Upper lobe of right lung (tissue), 1 donor: ENCODE measurements at places on chromosomes 2 and 18. TPM values are rescaled to one million over a fixed set of nuclear protein-coding genes. Genes with fewer than 3 reads are reported as not detected.

Gene LDAH
- total RNA-seq, result 17.9 TPM

DNA sequence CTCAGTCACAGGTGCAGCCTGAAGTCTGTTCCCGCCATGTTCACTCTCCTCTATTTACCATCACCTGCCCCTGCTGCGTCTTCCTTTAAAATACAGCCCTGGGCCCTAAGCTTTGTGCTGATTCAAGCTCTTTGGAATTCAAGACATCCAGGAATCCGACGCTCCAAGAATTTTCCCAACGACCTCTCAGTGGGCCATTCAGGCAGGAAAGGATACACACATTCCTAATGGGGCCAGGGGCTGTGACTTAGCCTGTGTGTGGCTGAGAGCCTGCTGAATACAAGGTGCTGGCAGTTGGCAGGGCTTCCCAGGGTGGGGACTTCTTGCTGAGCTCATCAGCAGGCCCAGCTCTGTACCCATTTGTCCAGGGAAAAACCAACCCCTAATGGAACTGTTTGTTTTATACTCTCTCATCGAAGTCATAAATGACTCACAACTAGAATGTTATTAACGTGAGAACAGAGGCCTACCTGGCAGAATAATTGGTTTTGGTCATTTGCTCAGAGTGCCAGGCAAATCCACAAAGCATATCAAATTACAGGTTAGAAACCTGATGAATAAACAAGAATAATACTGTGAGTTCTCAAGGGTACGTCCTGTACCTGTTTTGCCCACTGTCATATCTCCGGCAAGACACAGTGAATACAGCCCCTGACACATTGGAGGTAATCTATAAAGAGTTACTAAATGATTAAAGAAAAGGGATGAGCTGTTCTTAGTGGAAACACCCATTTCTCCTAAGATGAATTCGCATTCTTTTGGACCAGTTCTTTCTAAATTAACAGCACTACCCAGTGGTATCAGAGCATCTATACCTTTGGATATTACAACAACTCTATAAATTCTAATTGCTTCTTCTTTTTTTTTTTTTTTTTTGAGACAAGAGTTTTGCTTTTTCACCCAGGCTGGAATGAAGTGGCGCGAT lies 12.6 kb upstream of the KCMF1 start:
- peak; percentile 67 for DNase-seq

Gene DAPL1
- not detected for total RNA-seq

DNA sequence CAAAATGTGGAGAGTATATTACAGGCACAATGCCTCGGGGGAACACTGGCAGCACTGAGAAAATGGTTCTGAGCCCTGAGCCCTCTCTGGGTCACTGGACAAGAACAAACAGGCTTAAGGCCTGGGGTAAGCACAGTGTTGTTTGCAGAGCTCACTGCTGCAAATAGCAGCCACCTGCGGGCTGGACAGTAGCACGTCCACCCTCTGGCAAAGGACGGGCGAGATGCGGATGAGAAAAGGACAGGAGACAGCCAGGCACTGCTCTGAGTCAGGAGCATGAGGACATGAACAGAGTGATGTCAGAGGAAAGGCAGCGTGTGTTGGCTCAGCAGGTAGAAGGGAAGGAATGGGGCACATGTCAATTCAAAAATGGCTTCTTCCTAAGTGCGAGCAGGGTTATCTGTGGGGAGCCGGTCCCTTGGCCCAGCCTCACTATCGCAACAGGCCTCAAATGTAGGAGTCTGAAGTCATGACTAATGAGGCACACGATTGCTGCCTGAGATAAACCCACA lies 25.9 kb upstream of the NEB start:
- no peak for DNase-seq

- no peak for DNase-seq
These were observed 256.4 kb downstream of the THSD7B start for GRCh38 chr2:137021763-137022162.

DNA sequence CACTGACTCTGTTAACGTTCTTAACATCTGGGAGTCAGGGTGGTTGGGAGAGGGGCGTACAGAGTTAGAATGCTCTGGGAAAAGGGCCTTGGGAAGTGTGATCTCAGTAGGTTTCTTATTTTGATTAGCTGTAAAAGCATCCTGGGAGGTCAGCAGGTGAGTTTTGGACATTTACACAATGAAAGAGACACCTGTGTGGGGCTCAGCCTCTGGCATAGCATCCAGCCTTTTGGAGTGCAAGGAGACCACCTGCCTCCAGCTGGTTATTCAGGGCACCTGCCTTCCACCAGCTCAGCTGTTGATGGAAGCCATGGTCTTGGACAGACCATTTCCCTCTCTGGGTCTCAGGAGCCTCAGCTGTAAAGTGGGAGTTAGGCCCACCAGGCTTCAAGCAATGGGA lies 49.7 kb downstream of the ACAA2 start:
- DNase-seq, result peak; percentile 19

Gene FAM210A
- total RNA-seq, result 13.1 TPM

Gene HOXD12
- total RNA-seq, result not detected

Gene ZNF513
- total RNA-seq, result 14.2 TPM

Gene IL1RL1
- 46.5 TPM for total RNA-seq

Gene ARHGEF4
- total RNA-seq, result 11.1 TPM

DNA sequence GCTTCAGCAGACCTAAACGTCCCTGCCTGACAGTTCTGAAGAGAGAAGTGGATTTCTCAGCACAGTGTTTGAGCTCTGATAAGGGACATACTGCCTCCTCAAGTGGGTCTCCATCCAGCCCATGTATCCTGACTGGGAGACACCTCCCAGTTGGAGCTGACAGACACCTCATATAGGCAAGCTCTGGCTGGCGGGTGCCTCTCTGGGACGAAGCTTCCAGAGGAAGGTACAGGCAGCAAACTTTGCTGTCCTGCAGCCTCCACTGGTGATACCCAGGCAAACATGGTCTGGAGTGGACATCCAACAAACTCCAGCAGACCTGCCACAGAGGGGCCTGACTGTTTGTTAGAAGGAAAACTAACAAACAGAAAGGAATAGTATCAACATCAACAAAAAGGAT lies 728.4 kb downstream of the MBD2 start:
- no peak for DNase-seq

Gene ARHGAP28
- total RNA-seq, result 15.7 TPM

- no peak for DNase-seq
These were observed 113.0 kb downstream of the STPG4 start for GRCh38 chr2:47041891-47042684.

GRCh38 chr18:46649071-46649862 lies 7.8 kb downstream of the LOXHD1 start:
- DNase-seq, result no peak

GRCh38 chr2:221999717-222000116 lies 299.1 kb downstream of the PAX3 start:
- DNase-seq, result no peak

DNA sequence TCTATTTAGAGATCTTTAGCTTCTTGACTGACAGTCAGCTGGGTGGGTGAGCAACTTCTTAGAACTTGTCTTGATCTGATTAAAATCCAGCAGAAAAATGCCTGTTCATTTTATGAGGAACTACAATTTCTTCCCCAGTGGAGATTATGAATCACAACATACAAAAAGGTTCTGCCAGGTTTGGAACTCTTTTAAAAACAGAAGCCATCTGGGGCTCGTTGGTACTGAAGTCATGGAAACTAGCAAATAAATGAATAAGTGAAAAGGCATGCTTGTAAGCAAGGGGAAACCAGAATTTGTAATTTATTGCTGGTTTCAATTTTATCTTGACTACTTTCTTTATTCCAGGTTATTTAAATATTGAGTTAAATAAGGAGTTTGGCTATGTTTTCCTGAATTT lies 767.4 kb downstream of the MBD2 start:
- no peak for DNase-seq

Gene CLEC4F
- total RNA-seq, result 1.2 TPM

Gene GPBAR1
- 2.6 TPM for total RNA-seq

Gene PRSS56
- not detected for total RNA-seq

DNA sequence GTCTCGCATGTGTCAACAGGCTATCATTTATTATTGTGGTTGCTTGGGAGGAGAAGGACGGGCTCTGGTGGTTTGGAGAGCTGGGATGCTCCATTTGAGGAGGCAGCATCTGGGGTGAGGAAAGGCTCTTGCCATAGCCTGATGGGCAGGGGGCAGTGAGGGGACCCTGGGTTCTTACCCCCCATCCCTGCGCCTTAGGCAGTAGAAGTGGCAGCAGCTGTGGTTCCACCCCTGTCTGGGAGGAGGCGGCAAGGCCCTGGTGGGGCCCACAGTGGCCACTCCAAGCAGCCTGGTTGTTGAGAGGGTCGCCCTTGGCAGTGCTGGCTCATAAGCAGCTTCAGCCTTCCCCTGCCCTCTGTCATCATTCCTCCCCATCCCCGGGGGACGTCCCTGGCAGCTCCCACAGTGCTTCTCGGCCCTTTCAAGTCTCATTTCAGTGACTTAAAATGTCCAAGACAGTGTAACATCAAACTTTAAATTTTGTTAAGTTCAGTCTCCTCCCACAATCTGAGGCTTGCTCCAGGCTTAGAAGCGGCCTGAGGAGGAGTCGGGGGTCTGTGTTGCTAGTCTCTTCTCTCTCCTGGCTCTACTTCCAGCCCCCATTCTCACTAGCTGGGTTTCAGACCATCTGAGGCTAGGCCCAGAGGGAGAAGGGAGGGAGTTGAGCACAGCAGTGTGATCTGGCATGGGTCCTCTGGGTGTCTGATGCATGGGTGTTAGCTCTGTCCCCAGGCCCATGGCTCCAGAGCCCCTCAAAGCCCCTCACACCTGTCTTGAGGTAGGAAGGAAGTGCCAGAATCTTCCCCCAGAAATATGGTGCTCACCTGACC lies 34.9 kb upstream of the PTPN4 start:
- no peak for DNase-seq

DNA sequence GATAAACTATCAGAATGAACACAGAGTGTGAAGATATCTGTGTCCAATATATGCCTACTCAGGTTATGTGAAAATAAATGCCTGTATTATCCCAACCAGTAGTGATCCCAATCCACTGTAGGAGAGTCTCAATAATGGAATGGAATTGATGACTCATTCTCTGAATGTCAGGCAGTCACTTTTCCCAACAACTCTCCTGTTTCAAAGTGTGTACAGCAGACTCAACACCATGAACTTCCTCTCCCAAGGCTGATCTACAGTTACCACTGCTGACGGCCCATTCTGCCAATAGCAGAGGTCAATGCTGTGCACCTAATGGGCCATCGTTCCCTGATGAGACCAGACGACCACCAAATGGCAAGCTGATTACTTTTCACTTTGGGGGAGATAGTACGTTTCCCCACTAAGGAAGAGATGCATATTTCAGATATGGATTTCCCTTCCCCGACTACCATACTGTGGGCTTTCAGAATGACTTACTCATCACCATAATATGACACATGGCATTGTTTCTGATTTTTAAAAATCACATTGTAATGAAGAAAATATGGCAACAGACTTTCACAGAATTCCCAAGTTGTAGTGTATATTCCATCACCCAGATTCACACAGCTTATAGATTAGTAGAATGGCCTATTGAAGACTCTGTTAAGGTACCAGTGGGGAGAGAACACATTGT lies 601.7 kb upstream of the VRK2 start:
- DNase-seq, result no peak

Gene TTL
- 45.4 TPM for total RNA-seq

- no peak for DNase-seq
These were observed 14.2 kb downstream of the SIGLEC15 start for GRCh38 chr18:45839414-45840395.

Gene SERPINB11
- not detected for total RNA-seq

Gene GTF2A1L
- total RNA-seq, result not detected
